ENCODE measurements at places on chromosomes 4 and X.

DNA sequence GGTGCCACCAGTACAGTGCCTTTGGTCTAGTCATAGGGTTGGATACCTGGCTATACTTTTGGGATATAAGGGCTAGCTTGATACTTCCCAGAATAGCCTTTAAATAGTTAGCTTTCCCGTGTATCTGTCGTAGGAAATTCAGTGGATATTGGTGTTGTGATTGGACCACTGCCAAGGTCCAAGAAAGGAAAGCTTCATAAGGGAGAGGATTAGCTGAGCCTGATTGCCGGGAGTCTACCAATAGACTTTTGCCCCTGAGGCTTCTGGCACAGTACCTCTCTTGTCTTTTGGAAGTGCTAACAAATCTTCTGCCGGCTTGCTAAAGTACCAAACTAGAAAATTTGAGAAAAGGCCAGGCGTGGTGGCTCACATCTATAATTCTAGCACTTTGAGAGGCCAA is 350.6 kb downstream of the CHIC1 start:
- DNase-seq: no peak

DNA sequence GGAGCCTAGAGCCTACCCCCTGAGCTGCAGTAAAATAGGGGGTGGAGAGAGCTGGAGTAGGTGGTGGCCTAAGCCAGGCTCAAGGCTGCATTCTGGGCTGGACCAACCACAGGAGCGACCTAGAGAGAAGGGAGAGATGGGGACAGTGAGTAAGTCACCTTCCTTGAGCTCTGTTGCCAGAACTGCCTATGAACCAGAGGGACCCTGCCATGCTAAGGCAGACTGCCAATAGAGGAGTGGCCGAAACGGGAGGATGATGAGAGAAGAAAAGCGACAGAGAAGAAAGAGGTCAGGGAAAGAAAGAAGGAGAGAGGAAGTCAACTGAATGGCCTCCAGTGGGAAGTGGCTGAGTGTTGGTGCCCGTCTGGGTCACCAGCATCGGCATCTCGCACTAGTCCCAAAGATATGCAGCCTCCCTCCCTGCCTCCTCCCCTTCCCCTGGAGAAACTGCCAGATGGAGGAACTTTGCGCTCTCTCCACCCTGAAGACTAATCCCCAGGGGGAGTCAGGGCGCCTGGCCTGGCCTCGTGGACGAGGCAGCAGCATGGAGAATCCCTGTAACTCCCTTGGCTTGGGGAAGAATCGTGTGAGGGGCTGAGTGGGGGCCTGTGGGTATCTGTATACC is 28.8 kb downstream of the ELF4 start:
- no peak for DNase-seq

DNA sequence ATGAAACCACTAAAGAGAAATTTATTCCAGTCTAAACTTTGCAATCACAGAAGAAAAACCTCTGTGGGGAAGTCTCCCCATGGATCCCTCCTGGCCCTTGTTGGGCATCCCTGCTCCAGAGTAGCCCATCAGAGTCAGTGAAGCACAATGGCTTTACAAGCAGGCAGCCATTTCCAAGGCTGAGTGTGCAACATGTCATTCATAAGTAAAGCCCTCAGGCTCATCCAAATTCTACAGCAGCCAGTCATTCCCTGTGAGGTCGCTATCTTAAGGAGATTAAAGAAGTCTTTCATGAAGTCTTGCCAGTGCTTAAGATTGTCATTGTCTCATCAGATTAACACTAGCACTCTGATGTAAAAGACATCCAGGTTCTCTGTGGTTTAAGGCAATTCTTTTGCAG is 17.0 kb upstream of the MAPK10 start:
- no peak for DNase-seq

DNA sequence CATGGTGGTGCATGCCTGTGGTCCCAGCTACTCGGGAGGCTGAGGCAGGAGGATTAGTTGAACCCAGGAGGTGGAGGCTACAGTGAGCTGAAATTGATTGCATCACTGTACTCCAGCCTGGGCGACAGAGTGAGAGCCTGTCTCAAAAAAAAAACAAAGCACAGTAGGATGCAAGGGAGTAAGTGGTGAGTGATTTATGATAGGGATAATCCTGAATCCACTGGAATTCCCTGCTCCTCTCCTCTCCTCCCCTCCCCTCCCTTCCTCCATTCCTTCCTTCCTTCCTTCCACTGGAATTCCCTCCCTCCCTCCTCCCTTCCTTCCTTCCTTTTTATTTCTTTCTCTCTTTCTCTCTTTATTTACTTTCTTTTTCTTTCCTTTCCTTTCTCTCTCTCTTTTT is 40.9 kb upstream of the NKRF start:
- DNase-seq: no peak

GRCh38 chrX:34586936-34587335 is 70.1 kb downstream of the TMEM47 start:
- no peak for DNase-seq

DNA sequence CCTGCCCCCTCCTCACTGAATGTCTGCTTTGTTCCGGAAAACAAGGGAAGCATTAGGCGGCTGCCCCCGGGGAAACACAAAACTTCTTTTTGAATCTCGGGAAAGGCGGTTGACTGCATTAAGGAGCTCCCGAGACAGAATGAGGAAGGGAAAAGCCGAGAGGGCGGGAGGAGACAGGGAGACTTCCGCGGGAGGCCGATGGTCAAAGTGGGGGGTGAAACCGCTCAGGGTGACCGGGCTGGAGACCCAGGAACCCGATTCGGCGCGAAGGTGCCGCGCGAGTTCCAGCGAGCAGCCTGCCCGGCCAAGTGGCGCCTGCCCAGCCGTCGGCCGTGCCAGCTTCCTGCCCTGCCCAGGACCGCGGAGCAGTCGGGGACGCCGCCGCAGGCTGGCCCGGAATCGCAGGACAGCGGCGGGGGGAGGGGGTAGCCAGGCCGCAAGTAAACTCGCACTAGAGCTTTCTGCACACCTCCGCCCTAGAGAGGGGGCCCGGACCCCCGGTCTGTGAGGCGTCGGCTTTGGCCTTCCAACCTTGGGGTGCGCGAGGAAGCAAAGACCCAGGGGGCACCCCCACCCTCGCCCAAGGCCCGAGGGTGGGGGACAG is 55.1 kb upstream of the BCOR start:
- DNase-seq: no peak

DNA sequence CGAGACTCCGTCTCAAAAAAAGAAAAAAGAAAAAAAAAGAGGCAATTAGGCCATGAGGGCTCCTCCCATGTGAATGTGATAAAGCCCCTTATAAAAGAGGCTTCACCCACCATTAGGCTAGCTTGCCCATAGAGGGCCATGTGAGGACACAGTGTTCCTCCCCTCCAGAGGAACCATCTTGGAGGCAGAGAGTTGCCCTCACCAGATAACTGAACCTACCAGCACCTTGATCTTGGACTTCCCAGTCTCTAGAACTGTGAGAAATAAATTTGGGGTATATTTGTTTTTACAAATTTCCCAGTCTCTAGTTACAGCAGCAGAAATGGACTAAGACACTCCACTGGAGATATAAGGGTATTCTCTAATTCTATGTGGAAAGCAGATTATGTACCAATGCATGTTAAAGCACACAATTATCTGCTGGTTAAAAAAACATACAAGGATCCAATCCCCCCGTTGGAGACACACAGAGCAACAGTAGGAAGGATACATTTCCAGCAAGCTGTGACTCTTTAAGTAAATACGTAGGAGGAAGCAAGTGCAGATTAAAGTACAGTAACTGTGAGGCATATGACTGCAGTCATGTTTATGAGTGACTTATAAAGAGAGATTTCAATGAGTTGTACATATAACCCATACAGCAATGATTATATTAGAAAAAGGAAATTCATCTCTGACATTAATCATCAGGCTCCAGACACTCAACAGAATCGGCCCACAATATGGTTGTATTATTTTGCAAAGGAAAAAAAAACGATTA is 21.4 kb downstream of the SH3RF1 start:
- DNase-seq: no peak

DNA sequence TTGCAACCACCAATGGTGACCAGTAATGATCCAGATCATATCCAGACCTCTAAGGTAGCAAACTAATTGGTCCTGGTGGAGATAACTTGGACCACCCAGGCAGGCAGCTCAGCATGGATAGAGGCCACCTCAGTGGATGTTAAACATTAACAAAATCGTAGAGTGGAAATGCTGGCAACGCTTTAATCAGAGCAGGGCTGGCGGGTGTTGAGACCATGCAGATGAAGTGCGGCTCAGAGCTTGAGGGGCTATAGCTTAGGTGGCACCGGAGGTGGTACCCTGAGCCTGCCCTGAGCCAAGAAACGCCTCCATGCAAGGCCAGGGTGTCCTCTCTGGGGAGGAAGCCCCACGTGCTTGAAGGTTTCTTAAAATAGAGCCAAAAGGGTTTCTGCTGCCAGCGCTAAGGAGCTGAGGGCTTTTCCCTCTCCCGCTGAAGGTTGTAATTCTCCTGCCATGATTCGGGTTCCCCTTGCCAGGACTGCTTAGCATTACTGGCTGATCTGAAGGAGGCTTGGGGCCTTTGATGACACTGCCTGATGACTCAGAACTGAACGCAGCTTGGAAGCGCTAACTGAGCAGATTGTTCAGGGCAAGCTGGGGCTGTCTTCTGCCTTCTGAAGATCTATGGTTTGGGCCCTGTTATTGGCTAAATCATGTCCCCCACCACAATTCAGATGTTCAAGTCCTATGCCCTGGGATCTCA is 177.8 kb upstream of the ATP6AP2 start:
- DNase-seq: no peak

DNA sequence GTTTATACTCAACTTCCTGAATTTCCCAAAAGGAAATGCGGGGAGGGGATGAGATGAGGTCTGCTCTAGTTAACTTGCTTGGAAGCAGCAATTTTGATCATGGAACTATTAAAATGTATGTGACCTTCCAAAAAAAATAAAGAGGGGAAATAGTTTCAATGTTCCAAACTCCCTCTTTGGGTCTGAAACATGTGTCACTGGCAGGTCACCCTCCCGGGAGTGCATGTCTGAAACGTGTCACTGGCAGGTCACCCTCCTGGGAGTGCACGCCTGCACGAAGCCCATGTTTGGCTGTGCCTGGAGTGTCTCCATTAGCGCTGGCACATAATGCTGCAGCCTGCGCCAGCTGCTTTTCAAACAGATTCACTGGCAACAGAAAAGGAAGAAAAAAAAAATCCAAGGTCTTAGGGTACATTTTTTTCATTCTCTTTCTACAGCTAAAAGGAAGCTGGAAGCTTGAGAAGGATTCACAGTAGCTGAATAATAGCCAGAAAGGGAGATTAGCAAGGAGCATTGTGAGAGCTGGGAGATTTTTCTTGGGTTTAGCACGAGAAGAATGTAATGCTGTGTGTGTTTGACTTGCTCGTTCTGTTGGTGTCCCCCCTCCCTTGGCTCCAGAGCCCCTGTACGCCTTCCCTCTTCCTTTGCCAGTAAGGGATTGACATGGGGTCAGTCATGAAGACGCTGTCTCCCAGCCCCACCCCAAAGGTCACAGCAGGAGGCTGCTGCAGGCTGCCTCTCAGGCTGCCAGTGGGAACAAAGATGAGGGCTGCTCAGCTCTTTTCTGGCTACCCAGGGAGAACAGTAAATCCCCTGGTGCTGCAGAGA is 39.2 kb upstream of the TLR3 start:
- DNase-seq: no peak

DNA sequence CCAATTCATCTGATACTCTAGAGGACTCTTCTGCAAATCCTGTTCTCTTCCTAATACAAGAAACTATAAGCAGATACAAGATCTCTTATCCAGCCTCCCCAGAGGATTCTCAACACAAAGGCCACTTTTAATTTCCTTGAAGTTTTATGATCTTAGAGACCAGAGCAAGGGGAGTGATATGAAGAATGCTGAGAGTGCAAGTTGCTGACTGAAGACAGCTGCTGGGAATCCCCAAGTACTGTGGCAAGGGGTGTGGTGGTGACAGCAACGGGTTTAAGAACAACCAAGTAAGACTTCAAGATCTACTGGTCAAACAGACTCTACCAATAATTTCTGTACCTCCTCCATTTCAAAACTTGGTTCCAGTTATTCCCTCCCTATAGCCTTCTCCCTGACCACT is 7.0 kb downstream of the AMMECR1 start:
- DNase-seq: no peak

DNA sequence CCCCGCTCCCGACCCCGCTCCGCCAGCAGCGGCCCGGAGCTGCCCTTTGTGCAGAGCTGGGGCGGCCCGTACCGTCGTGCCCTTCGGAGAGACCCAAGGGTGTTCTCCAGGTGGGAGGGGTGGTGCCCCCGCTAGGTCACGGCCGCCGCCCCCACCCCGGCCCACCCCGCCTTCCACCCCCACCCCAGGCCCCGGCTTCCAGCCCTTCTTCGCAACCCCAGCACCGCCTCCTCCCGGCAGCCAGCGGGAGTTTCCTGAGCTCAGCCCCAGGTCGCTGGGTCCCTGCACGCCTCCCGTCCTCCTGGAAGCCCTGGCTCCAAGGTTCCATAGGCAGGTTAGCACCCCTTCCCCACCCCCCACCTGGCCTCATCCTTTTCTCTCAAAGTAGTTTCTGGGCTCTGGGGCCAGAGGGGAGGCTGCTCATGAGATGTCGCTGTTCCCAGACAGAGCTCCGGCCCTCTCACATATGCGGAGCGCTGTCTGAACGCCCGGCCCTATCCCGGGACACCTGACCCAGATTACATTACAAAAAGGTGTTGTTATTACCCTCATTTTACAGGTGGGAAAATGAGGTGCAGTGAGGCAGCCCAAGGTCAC is 25.2 kb upstream of the FGFR3 start:
- no peak for DNase-seq

GRCh38 chr4:10183462-10183861 is 66.9 kb upstream of the WDR1 start:
- no peak for DNase-seq

GRCh38 chr4:78721747-78722146 is 54.4 kb upstream of the BMP2K start:
- DNase-seq: no peak

- no peak for DNase-seq
Observed at GRCh38 chr4:74754218-74754617, 40.1 kb downstream of the BTC start.

DNA sequence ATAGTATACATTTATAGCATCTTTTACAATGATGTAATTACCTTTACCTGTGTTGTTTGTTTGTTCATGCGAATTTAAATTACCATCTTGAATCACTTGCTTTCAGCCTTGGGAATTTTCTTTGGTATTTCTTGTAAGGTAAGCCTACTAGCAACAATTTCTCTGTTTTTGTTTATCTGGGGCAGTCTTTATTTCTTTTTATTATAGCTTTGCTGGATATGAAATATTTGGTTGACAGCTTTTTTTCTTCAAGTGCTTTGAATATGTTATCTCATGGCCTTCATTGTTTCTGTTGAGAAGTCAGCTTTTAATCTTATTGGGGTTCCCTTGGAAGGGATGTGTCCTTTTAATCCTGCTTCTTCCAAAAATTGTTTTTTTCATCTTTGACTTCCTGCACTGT is 292.8 kb upstream of the EDA2R start:
- DNase-seq: no peak

GRCh38 chr4:71558248-71558647 is 219.4 kb downstream of the SLC4A4 start:
- no peak for DNase-seq

DNA sequence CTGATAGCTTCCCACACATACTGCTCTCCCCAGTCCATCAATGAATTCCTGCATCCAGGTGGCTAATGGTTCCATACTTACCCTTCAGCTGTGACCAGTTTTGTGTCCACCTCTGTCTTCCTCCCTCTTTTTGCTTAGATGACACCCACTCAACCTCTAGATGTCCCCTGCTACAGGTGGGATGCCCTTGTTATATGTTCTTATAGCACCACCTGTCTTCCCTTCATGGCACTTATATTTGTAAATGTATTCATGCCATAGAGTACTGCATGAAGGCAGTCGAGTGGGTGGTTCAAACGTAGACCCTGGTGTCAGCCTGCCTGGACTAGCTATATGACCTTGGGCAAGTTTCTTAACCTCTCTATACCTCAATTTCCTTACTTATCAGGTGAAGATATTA is 6.5 kb upstream of the USP46 start:
- no peak for DNase-seq

GRCh38 chrX:132876523-132877338 is 81.7 kb downstream of the HS6ST2 start:
- DNase-seq: no peak
